ENCODE measurements at places on chromosomes 3 and 15.

DNA sequence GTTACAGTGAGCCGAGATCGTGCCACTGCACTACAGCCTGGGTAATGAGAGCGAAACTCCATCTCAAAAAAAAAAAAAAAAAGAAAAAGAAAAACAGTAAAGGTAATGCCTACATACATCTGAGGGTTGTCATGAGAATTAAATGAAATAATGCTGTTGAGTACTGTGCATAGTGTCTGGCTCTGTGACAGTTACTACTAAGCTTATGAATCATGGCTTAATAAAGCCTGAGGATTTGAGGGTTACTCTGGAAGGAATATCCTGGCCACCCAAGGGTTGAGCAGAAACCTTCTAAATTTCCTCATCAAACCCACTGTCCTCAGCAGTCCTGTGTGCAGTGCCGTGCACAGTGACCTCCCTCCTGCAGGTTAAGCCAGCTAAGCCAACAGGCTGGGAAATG is 26.8 kb upstream of the ELP6 start:
- DNase-seq = no peak

GRCh38 chr3:60120245-60120644 is 1070.4 kb upstream of the CFAP20DC start:
- DNase-seq = no peak

DNA sequence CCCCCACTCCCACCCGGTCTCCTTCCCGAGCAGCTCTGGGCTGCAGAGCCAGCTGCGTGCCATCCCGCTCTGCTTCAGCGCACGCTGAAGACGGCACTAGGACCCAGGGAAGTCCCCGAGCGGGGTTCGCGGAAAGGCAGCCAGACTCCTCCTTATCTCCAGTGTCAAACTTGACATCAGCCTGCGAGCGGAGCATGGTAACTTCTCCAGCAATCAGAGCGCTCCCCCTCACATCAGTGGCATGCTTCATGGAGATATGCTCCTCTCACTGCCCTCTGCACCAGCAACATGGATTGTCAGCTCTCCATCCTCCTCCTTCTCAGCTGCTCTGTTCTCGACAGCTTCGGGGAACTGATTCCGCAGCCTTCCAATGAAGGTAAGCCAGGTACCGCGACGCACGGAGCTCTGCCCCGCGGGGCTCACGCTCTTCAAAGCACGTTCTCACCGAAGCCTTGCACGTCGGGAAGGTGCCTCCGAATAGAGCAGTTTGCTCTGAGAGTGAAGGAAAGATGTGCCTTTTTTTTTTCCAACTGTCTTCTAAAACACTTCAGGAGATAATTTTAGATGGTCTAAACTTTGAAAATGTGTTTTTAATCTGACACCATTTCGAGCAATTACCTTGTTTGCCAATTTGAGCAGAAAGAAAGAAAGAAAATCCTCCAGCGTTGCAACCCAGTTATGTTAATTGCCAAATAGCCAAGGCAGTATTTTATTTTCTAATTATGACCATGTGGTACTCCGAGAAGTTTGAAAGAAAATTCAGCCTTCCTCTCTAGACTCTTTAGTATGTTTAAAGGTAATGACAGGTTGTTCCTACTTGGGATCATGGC is at the start of gene EPHA3:
EPHA3 (plus strand) TSS at position 161 of the 830 bp plus-strand sequence; CDS start at position 289, 128 bp downstream.
- no peak for DNase-seq

- DNase-seq = no peak
Observed at GRCh38 chr3:43707266-43707665, 16.5 kb downstream of the ABHD5 start.

DNA sequence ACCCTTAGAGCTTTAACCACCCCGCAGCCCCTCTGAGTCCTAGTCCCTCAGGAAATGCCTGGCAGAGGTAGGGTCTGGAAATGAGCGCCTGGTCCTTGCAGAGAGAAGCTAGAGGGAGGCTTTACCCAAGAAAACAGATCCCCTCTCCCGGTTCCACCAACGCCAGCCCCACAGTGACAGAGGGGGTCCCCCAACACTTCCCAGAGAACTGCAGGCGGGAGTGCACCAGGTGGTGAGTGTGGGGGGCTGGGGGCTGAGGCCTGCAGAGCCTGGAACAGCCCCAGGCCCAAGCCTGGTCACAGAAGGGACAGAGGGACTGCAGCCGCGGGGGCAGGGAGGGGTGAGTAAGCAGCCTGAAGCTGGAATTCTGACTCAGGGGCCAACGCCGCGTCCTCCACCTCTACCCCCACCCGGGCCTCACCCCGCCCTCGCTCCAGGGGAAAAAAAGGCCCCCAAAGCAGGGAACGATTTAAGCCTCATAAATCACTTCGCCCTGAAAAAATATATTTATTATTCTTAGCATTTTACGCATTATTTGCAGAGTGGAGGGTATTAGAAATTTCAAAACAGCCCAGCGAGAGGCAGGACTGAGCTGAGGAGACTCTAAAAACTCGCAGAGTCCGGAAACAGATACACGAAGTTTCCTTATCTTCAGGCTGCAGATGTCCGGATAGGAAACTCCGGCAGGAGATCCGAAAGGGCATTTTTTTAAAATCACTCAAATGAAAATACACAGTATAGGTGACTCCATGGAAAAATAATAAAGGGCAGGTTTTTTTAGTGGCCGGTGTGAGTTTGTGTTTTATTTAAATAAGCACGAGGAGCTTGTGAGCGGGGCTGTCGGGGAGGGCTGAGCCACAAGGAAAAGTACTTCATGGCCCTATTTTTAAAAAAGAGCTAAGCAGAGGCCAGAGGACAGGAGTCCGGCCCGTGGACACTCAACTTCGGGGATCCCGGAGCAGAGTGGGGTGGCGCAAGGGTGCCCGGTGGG is 10.0 kb downstream of the GATA2 start:
- DNase-seq = no peak

- DNase-seq = no peak
Observed at GRCh38 chr15:38559131-38559530, 5.5 kb downstream of the RASGRP1 start.

DNA sequence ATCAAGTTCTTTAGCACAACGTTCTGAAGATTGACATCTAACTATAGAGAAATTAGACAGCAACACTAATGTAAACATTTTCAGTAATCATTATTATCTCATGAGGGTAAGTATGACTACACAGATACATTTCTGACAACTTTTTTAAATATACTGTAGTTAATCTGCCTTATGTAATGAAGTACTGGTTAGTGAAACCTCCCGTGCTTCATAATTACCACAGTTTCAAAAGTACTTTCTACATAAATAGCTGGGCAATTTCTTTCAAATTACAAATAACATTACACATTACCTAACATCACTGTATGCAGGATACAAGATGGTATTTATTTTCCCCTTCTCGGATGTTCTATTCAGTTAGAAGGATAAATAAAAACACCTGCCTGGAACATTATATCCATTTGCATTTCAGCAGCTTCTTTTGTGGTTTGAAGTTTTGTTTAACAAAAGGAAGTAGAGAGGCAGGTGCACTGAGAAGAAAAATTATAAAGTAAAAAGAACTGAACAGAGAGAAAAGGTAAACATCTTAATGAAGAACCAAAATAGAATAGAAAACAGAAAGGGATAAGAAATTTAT is 1241.5 kb upstream of the GBE1 start:
- DNase-seq = no peak

DNA sequence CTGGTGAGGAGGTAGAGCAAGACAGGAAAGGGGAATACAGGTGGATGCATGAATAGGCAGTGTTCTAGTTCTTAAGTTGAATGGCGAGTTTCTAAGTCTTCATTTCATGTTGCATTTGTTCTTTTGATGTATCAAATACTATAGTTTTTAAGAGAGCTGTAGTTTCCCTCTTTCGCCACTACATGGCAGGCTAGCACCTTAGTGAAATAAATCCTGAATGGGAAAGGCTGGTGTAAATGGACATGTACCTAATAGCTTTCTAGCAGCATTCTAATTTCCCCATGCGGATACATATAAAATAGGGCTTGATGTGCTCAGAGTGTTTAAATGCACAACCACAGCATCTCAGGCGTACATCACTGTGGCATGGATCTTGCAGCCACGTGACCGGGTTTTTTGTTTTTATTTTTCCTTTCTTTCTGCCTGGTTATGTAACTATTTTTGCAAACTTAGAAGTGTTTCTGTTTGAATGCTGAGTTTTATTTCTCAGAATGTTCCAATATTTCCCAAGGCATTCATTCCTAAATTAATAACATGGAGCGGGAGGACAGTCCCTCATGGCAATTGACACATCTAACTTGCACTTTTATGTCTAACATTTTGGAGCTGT is 23.5 kb upstream of the CLN6 start:
- no peak for DNase-seq

DNA sequence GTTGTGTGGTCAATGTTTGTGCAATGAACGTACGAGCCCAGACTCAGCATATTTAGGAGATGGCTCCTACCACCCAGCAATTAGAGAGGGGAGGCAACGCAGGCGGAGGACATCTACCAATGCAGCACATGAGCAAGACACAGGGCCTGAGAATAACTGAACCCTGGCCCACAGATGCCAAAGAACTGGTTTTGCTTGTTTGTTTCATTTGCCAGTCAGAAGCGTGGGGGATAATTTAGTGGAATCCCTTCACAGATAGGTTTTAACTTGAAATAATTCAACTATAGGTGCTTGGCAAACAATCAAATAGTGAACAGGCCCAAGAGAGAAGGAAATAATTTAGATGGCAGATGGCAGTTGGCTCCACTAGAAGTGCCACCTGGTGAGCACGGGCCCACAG is 54.8 kb downstream of the LIPC start:
- no peak for DNase-seq

DNA sequence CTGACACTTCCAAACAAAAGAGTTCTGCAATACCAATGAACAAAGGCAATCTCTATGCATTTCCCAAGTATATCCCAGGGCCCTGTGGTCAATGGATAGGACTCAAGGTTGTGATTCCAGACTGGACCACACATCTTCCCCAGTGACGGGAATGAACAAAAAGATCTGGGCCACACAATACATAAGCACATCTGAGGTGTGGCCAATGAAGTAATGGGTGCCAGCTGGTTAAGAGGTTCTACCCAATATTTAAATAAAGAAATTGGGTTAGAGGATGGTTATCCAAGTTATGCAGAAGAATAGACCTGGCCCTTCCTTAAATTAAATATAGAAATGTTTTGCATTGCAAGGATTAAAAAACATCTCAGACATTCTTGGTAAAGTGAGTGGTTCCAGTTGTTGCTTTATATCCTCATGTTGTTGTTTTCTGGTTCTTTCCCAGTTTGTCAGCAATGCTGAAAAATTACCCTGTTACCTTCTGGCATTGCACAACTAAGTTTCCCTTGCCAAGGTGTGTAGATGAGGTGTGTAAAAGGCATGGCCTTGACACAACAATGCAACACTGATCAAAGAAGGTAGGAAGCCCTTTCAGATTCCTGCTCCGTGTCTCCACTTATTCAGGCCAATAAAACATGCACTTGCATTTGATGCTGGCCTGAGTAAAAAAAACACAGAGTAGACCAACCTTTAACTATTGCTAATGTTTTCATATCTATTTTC is 86.5 kb downstream of the PRICKLE2 start:
- no peak for DNase-seq
